ENCODE measurements at places on chromosomes 3 and 15. TPM values are rescaled to one million over a fixed set of nuclear protein-coding genes. Genes with fewer than 3 reads are reported as not detected.
A peak's percentile ranks its signal among the peaks of the same experiment; 100 is the strongest.

The XCR1 gene
- polyA plus RNA-seq, result 0.60 TPM

The IL16 gene
- 8.0 TPM for polyA plus RNA-seq

The ELL3 gene
- polyA plus RNA-seq, result 3.2 TPM

The CIDEC gene
- 0.47 TPM for polyA plus RNA-seq

The ZNF148 gene
- polyA plus RNA-seq, result 19.6 TPM

The ADAMTS9 gene
- 74.4 TPM for polyA plus RNA-seq

The REC114 gene
- polyA plus RNA-seq, result not detected

DNA sequence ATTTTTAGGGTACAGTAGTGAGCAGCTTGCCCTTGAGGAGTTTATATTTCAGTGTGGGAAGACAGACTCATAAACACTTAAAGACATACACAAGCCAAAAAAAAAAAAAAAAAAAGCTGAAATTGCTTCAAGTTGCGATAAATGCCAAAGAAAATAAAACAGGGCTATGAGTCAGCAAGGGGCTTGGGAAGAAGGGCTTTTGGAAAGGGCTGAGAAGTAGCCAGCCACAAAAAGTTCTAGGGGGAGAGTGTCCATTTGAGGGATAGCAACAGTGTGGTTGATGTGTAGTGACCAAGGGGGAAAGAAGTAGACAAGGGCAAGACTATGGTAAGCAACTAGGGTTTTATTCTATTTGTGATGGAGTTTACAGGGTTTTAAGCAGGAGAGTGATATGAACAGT lies 185.5 kb downstream of the ADAMTS9 start:
- DNase-seq, result no peak

DNA sequence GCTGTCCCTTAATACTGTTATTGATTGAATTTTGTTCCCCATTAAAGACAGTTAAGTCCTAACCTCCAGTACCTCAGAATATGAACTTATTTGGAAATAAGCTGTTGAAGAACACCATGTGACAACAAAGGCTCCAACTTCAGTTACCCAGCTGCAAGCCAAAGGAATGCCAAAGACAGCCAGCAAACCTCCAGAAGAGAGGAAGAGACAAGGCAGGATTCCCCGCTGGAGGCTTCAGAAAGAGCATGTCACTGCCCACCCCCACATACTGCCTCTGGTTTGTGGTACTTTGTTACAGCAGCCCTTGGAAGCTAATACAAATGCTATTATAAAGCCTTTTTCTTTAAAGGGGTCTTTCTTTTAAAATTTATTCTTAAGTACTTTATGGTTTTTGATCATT lies 18.4 kb upstream of the NEK10 start:
- DNase-seq, result no peak

- peak; percentile 82 for DNase-seq
These were observed 141.7 kb downstream of the RPLP1 start for GRCh38 chr15:69593981-69594966.

- DNase-seq, result no peak
These were observed 12.9 kb upstream of the CPNE9 start for GRCh38 chr3:9690451-9691450.

DNA sequence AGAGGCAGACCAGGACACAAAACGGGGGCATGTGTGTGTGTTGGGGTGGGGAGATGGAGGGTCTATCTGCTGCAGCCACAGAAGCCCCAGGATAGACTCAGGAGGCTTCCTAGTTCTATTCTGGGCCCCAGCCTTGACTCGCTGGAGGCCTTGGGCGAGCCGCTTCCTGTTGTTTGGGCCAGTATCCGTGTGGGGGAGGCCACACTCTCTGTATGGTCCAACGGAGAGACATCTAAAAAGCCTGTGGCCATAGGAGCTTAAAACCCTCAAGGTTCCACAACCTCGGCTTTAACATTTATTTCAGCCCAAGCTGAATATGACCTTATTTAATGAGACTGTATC lies 32.8 kb downstream of the POC1A start:
- DNase-seq, result peak; percentile 74

GRCh38 chr3:178152988-178153387 lies 383.2 kb upstream of the KCNMB2 start:
- DNase-seq, result no peak

DNA sequence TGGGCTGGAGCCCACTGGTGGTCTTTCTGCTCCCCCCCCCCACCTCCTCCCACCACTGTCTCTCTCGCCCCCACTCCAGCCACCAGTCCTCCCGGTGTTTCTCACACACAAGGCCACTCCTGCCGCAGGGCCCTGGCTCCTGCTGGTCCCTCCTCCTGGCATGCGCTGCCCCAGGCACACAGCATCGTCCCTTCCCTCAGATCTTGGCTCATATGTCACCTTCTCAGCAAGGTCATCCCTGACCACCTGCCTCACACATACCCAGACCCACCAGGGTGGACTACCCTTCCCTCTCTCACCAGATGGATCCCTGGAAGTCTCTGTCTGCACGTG lies 101.5 kb upstream of the IQSEC1 start:
- DNase-seq, result no peak

- DNase-seq, result peak; percentile 36
These were observed 8.7 kb upstream of the MCCC1 start for GRCh38 chr3:183108001-183108449.

DNA sequence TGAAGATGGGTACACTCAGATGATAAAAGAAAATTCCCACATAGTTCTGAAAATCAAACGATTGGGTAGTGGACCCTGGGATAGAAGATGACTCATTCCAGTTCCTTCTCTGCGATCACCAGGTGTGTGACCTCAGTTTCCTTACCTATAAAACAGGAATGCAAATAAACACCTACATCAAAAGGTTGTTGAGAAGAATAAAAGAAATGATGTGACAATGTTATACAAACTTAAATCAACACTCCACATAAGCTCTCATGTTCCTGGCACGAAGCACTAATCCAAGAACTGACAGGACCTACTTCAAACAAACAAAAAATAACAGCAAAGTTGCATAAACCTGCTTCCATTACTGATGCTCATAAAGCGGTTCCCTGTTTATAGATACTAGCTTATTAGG lies 69.2 kb downstream of the RORA start:
- no peak for DNase-seq

DNA sequence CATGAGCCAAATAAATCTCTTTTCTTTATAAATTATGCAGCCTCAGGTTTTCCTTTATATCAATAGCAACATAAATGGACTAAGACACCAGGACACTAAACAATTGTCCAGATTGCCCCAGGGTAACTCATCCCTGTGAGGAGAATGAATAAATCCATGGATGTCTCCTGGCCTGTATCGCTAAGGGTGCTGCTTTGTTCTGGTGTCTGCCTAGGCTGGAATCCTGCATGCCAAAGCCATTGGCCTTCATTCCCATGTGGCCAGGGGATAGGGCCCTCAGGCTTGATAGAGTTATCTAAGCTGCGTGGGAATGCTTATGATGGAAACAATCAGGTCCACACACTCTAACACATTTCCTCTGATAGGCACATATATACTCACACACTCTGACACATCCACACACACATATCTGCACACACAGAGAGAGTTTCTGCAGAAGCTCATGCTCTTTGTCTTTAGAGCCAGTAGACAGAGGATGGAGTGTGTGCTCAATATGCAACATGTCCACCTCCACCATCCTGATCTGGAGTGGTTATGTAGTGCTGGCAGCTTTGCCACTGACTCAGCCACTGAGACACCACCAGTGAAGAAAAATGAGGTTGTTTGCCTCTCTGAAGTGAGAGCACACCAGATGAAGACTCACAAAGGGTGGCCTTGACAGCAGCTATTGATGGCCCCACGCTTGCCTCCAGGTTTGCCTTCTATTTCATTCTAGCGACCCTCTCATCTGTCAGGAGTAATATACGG lies 24.0 kb upstream of the DGKG start:
- no peak for DNase-seq

DNA sequence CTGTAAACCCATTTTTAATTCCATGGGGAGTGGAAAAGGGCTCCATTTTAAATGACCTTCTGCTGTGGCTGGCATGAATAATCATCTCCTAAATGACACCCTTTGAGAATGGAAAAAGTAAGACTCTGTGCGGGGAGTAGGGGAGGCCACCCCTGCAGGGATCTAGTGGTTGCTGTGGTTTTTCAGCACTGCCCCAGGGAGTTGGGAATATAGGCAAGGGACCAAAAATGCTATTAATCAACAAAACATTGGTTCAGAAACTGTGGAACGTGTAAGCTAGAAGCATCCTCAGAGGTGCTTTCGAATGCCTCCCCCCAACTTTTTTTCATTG lies 30.1 kb upstream of the ADAMTS7 start:
- no peak for DNase-seq

GRCh38 chr3:38657369-38657768 lies 7.9 kb upstream of the SCN5A start:
- DNase-seq, result no peak

DNA sequence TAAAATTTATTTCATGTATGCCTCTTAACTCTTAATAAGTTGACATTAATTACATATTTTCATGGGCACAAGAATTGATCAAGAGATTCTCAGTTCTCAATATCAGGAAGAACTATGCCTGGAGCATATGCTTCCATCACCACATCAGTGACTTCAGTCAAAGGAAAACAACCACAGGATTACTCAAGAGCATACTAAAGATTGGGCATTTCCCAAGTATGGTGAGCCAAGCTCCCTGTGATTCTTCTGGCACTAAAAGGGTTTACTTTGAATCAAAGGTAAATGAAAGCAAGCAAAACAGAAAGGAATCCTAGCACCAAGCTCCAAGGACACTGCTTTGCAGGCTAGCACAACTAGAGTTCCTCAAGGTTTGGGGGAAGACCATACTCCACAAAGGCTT lies 44.6 kb downstream of the FMN1 start:
- no peak for DNase-seq

All from muscle of leg (tissue), 16 donors.